ENCODE measurements at places on chromosomes 11 and 22.

GRCh38 chr22:28819253-28820096 lies 19.1 kb upstream of the XBP1 start:
- DNase-seq: no peak

GRCh38 chr11:99742501-99742900 lies 721.8 kb downstream of the CNTN5 start:
- DNase-seq: no peak

- no peak for DNase-seq
These were observed 5.8 kb upstream of the UBQLNL start for GRCh38 chr11:5522308-5522707.

DNA sequence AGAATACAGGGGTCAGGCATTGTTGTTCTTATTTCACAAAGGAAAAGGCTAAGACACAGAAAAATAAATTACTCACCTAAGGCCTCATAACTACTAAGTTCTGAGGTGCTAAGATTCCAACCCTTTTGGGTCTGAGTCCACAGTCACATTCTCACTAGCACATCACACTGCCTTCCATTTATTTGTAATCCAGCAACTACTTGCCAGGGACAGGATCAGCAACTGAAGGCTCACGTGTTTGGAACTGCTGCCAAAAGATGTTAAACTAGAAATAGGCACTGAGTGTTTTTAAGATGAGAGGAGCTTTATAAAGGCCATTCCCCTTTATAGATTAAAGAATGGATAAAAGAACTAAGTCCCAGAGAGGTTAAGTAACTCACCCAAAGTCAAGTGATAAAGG lies 58.0 kb downstream of the CADM1 start:
- no peak for DNase-seq

DNA sequence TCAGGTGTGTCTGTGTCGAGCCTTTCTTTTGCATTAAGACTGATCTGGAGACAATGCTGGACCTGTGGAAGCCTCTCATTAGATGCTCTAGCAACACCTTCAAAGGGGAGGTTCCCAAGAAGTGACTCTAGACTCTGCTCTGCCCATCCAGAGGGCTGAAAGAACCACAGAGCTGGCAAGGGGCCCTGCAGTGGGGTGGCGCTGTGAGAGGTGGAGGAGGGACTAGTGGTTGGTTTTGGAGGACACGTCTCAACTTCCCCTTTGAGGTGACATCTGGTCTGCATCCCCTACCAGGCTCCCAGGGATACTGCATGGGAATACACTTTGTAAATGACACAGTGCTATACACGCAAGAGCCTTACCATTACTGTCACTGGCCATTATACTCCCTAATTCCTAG lies 34.2 kb upstream of the SYT13 start:
- DNase-seq: no peak

DNA sequence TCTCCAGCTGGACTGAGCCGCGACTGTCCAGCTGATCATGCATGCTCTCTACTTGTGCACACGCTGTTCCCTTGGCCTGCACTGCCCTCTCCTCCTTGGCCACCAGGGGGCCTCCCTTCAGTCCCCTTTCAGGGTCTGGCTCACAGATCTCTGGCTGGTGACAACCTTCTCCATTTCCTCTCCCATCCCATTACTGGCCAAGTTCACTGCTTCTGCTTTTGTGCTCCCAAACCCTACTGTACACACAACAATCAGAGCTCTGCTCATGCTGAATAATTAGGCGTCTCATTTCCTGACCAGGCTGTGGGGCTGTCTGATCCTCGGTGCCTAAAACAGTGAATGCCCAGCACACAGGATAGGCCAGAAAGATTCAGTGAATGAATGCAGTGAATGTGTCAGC lies 224.0 kb upstream of the NARS2 start:
- DNase-seq: peak; percentile 69

DNA sequence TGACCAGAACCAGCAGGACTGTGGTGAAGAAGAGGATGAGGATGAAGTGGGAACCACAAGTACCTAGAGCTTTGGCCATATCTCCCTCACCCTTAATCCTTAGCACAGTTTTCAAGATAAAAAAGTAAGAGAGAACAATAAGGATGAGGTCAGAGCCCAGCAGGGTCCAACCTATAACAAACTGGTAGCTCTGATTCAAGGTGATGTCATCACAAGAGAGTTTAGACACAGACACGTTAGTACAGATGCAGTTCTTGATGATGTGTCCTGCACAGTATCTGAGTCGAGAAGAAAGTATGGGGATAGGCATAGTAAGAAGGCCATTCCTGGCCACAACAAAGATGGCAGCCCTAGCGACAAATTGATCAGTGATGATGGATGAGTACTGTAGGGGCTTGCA lies 586 bp downstream of the OR56A5 start:
- DNase-seq: no peak

GRCh38 chr22:38262051-38262795 lies 10.6 kb downstream of the TMEM184B start:
- DNase-seq: no peak

DNA sequence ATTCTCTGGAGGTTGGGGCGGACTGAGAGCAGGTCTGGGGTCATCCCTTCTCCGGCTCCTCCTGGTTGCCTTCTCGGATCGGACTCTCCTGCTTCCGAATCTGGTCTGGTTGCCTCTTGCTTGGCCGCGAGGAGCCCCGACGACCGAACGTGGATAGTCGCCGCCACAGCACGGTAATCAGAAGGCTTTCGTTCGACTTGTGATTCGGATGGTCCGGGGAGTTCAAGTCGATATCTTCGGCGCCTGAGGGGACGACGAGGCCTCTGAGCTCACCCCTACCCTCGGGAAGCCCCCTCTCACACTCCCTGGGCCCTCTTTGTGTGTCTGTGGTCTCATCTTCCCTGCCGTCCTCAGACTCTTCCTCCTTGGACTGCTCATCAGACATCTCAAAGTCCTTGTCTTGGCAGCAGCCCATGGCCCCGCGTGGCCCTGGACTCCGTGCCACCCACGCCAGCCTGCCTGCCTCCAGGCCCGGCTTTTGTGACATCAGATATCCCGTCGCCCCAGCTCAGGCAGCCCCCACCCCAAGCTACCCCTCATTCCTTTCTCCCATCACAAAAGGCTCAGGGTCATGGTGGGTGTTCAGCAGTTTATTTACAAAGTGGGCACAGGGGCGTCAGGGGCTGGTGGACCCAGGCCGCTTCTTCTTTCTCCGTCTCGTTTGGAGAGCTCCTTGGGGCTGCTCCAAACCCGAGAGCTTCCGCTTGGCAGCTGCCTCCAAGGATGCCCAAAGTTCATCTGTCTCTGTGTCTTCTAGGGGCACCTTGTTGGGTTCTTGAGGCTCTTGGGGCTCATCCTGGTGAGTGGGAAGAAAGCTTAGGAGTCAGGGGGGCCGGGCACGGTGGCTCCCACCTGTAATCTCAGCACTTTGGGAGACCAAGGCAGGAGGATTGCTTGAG lies at the start of gene TEX54:
Gene TEX54, minus strand, starts transcription at position 506 of the 899 bp plus-strand sequence.
- DNase-seq: peak; percentile 50
